COR-L47 (cell line): ENCODE measurements at places on chromosomes 11 and 22.

DNA sequence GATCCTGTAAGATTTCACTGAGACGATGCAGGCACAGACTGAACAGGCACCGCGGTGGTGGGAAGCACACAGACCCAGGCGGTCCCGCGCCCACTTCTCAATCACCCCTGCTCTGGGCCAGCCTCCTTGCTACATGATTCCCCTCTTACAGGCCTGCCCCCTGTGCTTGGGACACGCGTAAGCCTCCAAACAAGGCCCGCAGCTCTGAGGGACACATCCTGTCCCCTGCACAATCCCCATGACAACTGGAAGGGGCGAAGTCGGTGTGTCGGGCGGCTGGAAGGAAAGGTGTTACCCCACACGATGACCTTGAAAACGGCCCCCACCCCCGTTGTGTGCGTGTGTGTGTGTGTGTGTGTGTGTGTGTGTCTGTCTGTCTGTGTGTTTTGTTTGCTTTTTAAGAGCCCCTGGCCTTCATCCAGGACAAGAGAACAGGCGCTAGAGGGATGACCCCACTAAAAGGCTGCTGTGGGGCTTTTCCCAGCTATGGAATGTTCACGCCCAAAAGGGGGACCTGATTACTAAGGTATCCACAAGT, 13.1 kb downstream of the CELSR1 start:
- no peak for DNase-seq

- DNase-seq: no peak
These were observed 2.4 kb upstream of the TUBA8 start for GRCh38 chr22:18108187-18108586.

DNA sequence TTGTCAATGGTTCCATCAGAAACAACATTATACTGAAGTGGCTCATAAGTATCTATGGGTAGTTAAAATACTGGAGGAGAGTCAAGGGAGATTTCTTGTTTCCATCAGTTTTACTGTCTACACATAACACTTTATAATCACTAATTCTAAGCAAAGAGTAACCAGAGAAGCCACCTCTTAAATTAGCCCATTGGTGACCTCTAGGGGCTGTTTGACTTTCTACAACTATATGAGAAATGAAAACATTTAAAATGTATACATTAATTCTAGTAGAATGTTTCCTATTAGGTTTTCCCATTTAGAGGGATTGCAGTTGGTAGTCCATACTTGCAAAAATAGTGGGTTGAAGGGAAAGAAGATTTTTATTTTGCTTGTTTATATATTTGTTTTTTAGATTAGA, 504.3 kb downstream of the FAM181B start:
- peak; percentile 55 for DNase-seq

DNA sequence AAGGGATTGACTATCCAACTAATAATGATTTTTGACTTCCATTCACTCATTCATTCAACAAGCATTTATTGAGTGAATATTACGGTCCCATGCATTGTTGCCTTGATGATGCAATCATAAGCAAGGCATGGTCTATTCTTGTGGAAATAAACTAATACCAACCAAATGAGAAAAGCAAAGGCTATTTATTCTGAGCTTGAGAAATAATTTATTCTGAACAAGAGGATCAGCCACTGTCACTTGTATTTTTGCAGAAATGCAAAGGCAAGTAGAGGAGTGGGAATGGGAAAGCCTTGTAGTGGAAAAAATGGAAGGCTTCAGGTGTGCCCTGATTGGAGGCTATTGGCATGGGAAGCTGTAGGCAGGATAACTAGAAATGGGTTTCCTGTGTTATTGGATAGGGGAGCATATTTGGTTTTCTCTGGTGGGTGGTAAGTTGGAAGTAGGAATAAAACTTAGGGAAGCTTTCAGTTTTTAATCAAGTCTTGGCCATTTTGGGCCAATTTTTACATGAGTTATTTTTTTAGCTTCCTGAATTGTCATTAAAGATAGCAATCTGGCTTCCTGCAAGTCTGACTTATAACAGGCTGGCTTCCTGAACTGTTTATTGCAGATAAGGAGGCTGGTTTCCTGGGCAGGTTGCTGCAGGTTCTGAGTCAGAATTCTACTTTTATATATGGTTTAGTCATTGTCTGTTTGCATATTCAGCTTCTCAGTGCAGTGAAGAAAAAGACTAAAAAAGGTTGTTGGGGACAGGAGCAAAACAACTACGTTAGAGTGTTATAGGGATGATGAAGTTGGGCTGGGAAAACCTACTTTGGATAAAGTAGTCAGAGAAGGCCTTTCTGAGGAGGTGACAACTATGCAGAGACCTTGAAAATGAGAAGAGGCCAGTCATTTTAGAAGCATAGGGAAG, 106.7 kb downstream of the APIP start:
- DNase-seq: no peak

DNA sequence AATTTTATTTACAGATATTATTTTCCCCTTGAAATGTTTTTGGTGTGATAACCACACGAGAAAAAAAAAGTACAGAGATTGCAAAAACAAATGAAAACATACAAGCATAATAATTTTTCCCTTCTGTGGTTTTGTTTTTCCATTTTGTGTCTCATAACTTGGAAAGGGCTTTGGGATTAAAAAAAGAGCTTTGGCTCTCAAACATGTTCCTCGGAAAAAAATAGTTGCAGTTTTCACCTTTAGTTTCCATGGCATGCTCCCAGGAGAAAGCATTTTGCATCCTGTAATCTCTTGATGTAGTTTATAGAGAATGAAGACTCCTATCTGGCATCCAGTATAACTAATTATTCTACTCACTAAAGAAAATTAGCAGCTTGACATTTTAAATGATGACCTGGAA, 362.1 kb upstream of the PDGFD start:
- DNase-seq: no peak

GRCh38 chr11:2306877-2307500, 5.2 kb downstream of the TSPAN32 start:
- DNase-seq: no peak

- no peak for DNase-seq
These were observed 38.9 kb downstream of the LINC01488 start for GRCh38 chr11:69520186-69520916.

DNA sequence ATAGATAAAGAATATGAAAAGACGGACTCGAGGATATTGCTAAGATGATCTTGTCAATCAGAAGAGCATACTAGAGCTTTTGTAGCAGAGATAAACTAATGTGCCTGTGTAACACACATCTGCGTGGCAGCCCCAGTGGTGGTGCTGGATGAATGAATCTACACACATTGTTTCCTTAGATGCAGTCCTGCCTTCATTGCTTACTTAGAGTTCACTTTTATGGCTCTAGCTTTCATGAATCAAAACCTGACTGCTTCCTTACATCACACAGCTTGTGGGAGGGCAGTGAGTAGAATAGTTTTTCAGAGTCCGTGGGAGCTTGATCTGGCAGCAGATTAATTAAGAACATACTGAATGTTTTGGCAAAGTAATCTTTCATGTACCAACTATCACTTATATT, 83.7 kb downstream of the EXT2 start:
- DNase-seq: no peak

DNA sequence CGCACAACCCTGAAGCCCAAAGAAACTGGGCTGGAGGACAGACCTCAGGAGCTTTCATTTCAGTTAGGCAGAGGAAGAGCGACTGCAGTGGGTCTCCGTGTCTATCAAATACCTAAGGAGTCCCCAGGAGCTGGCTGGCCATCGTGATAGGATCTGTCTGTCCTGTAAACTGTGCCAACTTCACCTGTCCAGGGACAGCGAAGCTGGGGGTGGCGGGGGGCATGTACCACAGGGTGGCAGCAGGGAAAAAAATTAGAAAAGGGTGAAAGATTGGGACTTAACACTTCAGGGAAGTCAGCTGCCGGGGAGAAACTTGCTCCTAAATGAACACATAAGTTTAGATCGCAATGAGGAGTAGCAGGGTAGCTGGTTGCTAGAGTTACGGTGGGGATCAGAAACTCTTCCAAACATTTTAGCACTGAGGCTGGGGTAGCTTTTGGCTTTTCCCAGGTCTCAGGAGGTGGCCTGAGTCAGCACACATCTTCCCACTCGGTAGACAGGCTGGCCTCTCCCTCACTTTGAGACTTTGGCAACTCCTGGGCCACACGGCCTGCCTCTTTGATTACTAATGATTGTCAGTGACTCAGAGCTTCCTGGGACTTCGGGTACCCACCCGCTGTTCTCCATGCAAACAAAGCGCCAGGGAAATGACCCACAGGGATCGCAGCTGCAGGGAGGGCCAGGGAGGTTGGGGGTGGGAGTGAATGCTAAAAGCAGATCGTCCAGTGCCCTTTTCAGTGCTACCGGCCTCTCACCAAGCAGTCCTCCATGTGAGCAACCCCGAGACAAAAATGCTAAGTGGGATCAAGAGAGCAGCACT, 2.9 kb upstream of the MTFP1 start:
- peak; percentile 79 for DNase-seq

DNA sequence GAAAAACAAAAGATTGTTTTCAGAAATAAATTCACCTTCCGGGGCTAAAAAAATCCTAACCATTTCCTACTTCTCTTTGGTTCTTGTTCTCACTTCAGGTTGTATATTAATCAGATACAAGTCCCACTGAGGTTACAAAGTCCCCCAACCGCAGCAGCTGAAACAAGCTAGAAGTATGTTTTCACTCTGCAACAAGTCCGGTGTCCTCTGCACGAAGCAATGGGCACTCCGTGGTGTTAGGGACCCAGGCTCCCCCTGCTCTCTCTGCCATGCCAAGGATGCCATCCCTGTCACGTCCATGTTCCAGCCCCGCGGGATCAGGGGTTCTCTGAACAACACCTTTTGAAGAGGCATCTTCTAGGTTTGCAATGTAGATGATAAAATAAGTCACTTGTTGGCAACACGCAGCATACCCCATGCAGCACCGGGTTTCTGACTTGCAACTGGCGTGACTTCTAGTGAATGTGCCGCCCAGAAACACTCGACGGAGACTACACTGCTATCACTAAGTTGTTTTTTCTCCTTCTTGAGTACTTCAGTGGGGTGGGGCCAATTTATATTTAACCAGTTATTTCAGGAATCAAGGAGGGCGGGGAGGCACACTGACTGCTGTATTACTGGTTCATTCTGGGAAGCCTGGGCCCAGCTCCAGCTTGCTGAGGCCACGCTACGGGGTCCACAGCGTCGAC, 25.4 kb upstream of the GSTP1 start:
- DNase-seq: no peak

DNA sequence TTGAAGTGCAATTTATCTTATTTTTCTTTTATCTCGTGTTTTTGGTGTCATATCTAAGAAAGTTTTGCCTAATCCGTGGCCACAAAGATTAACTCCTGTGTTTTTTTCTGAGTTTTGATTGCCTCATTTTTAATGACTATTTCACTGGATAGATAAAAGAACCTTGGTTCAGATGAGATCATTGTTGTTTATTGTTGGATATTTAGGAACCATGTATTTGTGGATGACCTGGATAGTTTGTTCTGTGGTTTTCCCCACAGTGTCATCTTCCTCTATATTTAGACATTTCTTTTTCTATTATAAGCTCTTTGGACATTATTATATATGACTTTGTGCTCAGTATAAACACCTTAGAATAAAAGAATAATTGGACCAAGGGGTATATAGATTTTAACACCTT, 37.2 kb downstream of the PPP6R3 start:
- DNase-seq: no peak

DNA sequence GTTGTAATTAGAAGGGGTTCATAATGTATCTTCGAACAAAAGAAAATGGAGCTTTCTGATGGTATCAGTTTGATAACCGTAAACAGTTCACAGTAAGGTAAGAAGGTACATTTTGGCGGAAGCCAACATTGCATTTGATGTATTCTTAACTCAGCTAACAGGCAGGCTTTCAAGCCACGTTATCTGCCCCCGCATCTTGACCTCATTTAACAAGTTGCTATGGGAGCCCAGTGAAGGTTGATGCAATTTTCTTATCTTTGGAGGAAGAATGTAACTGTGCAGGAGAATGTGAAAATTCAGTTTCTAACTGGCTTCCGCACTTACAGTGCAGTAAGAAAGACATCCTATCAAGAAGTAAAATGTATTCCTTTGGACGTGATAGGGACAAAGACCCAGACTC, 110.6 kb downstream of the ETS1 start:
- DNase-seq: no peak

- no peak for DNase-seq
These were observed 3.7 kb upstream of the MS4A10 start for GRCh38 chr11:60781286-60781980.

DNA sequence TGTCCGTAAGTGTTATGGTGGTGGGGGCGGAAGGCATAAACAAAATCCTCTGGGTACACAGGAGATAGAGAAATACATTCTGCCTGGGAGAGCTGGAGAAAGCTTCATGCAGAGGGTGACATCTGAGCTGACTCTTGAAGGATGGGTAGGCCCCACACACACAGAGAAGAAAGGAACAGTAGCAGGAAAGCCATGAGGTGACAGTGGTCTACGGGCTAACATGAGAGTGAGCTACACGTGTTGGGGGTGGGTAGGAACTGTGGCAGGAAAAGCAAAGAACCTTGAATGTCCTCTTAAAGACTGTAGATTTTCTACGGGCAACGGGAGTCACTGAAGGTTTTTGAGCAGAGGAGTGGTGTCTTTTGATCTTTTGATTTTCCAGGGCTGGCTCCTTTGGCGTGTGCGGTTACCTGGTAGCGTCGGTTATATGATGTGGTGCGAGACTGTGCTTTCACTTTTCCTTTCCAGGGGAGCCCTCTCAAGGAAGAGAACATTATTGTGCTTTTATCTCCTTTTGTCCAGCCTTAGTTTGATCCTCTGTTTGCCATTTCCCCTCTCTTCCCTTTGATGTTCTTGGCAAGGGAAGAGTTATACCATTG, 39.7 kb downstream of the ADAMTS8 start:
- no peak for DNase-seq

- DNase-seq: no peak
These were observed 59.0 kb upstream of the SHANK2 start for GRCh38 chr11:71311176-71311925.

- DNase-seq: no peak
These were observed 64.7 kb upstream of the SLC22A12 start for GRCh38 chr11:64526346-64526745.

GRCh38 chr22:31148953-31149627, 8.8 kb upstream of the PLA2G3 start:
- peak; percentile 67 for DNase-seq

- DNase-seq: no peak
These were observed 17.3 kb downstream of the FCHSD2 start for GRCh38 chr11:73124800-73125199.

GRCh38 chr22:37258753-37259401, 14.8 kb upstream of the RAC2 start:
- no peak for DNase-seq

- DNase-seq: no peak
These were observed 476.3 kb upstream of the CADM1 start for GRCh38 chr11:115980337-115981103.

DNA sequence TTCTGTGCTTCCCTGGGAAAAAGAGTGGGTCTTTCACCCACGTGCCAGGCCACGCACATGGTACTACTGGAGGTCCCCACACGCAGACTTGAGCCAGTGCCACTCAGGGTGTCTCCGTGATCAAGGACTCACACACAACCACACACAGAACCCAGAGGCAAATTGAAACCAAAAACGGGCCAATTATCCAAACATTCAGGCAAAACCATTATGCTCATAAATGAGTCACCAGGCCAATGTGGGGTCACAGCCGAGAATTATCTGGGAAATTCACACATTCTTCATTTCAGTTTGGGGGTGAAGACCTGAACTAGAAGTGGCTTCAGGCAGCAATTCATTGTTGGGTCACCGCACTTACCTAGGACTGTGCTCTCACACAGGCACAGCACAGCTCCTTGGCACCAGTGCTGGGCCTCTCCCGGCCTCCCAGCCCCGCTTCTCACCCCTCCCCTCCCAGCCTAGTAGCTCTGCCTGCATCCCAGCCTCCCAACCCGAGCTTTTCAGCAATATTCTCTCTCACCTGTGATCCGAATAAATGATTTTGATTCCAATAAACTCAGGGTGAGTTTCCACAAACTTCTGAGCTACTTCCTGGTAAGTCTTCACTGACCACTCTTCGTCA, 28.0 kb downstream of the ADA2 start:
- DNase-seq: no peak

GRCh38 chr22:22756109-22756508, 111.7 kb downstream of the GGTLC2 start:
- no peak for DNase-seq
